ENCODE measurements at places on chromosomes 4 and X.

DNA sequence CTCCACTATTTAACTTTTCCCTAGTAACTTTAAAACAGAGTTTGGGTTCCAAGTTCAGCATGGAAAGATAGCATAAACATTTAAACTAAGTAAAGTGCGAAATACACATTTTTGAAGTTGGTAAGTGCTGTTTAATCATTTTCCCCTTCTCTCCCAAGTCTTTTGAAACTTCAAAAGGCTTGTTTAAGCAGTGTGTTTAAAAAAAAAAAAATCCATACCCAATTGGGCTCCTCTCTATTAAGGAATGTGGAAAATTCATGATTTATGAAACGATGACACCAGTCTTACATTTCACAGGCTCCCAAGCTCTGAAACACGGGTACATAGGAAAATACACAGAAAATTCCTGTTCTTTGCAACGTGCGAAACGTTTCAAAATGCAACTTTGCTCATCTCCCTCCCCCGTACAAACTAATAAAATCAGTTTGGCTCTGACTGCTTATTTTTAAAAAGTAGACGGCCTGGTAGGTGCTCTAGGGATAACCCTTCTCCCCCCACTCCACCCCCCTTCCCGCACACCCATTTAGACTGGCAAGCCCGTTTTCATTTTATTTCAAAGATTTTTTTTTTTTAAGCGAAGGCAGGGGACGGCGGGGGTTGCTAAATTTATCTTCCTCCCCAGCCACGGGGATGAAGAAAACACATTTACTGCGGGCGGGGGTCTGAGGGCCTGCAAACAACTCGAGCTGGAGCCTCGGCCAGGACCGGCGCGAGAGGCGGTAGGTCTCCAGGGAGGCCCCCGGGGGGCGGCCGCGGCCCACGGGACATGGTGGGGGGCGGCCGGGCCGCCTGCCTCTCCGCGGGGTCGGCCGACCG is 786 bp upstream of the ZFX start:
- no peak for DNase-seq

DNA sequence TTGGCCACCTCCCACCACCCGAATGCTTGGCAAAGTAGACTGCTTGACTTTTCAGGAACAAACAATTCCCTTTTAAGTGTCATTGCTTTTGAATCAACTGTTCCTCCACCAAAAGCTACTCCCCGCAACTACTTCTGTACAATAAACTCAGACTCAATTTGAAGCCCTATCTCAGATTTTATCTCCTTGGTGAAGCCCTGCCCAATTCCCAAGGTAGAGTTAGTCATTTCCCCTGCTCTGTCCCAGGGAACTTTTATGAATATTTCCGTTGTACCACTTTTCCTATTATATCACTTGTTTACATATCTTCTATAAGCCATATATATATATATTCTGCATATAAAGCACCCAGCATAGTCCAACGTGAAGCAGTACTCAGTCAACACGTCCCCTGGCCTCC is 102.8 kb downstream of the C4orf51 start:
- no peak for DNase-seq

DNA sequence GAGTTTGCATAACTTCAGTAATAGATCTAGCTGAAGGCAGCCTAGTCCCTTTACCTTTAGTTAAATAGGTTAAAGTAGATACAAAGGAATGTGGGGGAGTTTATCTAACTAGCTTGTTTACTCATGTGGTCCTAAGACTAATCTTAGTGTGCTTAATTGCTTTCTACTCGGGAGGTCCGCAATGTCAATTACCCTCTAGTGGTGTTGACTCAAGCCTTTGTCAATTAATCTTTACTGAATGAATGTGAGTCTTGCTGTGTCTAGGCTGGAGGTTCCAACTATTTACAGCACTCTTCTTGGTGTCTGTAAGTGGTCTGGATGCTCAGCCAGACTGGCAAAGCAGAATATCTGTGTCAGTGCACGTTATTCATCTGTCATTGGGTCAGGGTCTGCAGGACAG is 17.9 kb upstream of the YTHDC1 start:
- DNase-seq = no peak

GRCh38 chrX:71454222-71454621 is 78.7 kb upstream of the OGT start:
- no peak for DNase-seq

GRCh38 chr4:101240099-101240498 is 107.2 kb downstream of the PPP3CA start:
- DNase-seq = no peak

DNA sequence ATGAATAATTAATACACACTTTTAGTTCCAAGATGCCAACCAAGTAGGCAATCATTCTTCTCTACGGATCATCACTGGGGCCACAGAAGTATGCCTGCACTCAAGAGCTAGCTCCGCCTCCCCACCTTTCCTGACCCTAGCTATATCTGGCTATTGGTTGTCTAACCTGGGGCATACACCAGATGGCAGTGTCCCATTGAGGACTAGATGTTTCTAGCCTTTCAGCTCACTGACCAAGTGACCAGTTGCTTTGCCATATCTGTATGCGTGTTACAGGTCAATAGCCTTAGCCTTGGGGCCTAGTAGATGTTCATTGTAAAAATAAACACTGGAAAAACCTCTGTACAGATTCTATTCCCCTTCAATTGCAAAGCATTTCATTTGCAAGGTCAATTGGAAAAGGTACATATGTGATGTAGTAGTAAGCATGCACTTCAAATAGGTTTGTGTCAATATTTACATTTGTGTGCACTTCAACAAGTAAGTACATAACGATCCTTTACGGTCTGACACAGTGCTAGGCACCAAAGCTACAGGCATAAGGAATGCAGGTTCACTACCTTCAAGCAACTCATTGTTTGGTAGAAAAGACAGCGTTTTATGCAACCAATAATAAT is 521.7 kb downstream of the PPARGC1A start:
- DNase-seq = no peak

- no peak for DNase-seq
Observed at GRCh38 chr4:122167369-122167768, 15.2 kb downstream of the BLTP1 start.

- no peak for DNase-seq
Observed at GRCh38 chrX:124125471-124125870, 164.0 kb downstream of the STAG2 start.

Data from epithelial cell of prostate (primary cell).